ENCODE measurements at places on chromosomes 7 and 10.

GRCh38 chr7:158143196-158144120 lies 444.2 kb downstream of the PTPRN2 start:
- DNase-seq, result no peak

- no peak for DNase-seq
Observed at GRCh38 chr7:156559001-156559400, 81.6 kb upstream of the RNF32 start.

GRCh38 chr7:19107356-19108146 lies 9.9 kb downstream of the TWIST1 start:
- peak; percentile 54 for DNase-seq

DNA sequence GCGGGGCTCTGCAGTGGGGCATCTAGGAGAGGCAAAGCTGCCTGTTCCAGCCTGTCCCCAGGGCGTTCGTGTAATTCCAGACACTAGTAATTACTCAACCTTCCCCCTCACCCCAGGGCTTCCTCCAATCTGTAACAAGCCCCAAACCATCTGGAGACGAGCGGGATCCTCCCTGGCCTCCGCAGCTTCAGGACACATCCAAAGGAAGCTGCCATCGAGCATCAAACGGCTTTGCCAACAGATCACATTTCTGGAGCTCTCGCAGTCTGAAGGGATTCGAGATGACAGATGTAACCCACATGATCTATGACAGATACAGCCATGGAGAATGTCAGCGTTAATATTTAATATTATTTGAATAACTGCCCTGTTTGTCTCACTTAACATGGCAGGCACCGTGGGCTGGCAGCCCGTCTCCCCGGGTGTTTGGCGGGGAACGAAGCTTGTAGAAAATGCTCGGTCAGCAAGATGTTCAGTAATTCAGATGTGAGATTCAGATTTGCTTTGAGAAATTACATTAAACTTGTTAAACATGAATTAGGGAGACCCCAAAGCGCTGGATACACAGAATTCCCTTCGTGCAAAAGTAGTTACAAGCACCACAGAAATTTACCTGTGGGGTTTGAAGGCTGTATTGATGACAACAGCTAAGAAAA lies 108.5 kb upstream of the C7orf33 start:
- peak; percentile 64 for DNase-seq

DNA sequence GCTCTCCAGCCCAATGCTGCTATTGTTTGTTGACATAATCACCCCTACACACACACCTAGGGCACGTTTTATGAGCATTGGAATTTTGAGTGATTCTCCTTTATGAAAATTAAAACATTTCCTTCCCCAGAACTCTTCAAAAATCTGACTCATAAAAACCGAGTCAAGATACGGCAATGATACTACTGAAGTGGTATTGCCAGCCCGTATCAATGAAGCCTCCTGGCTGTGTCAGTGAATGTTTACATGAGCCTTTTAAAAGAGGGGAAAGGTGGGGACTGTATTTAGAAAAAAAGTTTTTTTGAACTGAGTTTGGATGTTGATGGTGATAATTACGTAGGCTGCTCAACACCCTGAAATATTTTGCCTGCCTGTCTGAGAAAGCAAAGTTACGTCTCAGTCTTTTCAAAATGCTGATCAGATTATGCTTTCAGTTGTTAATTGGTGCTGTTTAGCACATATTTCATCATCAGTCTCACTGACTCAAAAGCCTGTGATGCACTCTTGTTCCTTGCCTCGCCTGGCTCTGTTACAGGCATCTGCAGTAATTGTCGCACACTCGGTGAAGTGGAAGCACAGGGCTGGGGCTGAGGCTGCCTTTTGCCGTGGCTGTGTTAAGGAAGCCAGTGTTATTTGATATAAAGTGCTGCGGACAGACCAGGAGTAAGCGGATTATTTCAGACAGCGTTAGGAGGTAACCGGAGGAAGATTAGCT lies 157.4 kb upstream of the TCF7L2 start:
- peak; percentile 62 for DNase-seq

- no peak for DNase-seq
Observed at GRCh38 chr10:69335063-69335587, 56.8 kb downstream of the HK1 start.

DNA sequence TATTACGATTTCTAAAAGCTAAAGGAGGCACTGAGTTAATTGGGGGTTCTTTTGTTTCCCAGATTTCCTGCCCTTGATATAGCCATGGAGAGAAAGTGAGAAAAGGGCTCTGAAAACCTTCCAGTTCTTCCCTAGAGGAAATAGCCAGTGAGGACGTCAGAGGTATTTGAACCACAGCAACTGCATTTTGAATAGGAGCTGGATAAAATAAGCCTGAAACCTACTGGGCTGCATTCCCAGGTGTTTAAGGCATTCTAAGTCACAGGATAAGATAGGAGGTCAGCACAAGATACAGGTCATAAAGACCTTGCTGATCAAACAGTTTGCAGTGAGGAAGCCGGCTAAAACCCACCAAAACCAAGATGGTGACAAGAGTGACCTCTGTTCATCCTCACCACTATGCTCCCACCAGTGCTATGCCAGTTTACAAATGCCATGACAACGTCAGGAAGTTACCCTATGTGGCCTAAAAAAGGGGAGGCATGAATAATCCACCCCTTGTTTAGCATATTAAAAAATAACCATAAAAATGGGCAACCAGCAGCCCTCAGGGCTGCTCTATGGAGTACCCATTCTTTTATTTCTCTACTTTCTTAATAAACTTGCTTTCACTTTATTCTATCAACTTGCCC lies 85.1 kb upstream of the FRMD4A start:
- DNase-seq, result no peak

DNA sequence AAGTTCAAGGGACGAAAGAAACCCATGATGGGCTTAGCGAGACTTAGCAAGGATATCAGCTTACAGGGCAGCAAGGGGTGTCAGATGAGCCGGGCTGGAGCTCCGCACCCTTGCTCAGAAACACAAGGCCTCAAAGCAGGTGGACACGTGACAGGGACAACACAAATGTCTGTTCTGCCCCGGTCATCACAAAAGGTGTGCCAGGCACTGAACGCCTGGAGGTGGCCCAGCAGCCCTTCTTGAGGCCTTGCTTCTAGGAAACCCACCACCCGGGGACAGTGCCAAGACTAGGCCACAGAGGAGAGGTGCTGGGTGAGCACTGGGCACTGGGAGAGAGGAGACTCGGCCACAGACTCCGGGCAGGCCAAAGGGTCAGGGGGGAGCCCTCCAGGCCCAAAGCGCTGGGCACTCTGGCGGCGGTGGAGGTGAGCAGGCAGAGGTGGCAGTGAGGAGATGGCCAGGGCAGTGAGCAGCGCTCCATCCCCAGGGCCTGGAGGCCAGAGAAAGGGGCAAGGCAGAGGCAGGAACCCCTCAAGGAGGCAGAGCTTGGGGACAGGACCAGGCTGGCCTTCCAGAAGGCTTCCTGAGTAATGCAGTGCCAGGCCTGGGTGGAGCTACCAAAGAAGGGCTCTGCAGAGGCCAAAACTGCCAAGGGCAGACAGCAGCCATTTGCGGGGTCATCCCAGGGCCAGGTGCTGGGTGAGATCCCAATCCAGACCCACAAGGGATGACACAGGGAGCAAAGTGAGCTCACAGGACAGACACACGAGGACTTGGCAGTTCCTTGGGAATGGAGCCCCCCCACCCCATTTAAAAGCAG lies 22.7 kb downstream of the EBF3 start:
- DNase-seq, result no peak

DNA sequence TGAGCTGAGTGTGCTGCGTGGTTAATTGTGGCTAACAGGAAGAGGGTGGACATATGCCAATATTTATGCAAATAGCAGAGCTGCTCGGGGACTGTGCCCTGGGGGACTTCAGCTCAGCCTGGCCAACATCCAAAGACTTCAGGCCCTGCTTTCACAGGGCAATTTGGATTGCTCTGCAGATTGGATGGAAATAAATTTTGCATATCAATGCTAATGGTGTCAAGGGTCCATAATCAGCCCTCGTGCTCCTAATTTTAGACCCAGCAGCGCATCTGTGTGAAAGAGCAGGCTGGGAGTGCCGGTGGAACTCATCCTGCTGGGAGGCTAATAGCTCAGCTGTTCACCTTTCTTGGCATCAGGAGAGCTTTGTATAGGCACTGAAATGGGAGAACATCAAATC lies 270.1 kb downstream of the TCERG1L start:
- DNase-seq, result no peak

- DNase-seq, result no peak
Observed at GRCh38 chr7:4769761-4770160, 5.7 kb upstream of the AP5Z1 start.

GRCh38 chr7:17651341-17651740 lies 289.0 kb downstream of the SNX13 start:
- DNase-seq, result no peak

DNA sequence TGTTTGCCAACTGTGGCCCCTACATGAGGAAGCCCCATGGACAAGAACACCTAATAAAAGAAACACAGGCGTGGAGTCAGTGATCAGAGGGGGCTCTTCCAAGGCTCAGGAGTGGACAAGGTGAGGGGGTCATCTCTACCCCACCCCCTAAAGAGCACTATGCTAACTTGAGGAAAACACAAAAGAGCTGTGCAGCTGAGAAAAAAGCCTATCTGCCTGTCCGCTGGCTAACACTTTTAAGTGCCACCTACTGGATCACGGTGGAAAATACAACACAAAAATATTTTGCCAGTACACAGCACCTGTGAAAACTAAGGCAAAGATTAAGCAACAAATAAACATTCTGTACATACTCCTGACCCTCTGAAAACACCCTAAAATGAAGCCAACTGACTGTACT lies 53.1 kb upstream of the COBL start:
- peak; percentile 33 for DNase-seq

DNA sequence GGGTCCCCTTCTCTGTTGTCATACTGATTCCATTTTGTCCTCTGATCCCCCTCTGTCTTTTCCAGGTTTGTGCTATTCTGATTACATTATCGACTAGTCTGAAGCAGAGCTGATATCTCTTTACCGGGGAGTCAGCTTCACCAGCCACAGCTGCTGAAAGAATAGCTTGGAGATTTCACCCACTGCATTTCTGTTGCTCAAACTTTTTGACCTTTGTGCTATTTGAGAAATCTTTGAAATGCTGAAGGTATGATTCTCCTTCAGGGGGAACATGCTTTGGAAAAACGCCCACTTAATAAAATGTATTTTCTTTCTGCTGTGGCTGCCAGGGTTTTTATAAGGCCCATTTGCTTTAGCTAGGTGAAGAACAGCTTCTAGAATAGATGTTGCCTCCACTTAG lies 197.8 kb upstream of the TCF7L2 start:
- no peak for DNase-seq

GRCh38 chr7:22663357-22663718 lies 63.7 kb upstream of the IL6 start:
- DNase-seq, result no peak

GRCh38 chr10:110684800-110685446 lies 40.8 kb downstream of the RBM20 start:
- no peak for DNase-seq

DNA sequence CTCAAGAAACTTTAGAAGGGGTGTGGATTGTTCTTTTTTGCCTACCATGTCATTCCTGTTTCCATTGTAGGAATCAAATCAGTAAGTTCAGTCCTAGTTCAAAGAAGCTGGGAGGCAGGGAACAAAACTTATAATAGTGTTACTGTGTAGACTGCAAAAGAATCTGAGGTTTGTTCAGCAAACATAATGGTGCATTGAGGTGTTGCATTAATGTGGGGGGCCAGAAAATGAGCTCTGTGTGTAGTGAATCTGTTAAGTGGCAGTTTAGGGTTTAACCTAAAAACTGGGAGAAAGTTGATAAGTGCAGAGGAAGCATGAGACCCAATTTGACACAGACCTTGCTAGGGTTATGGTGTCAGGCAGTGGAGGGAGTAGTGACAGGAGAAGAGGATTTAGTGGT lies 197.7 kb downstream of the SUGCT start:
- DNase-seq, result no peak

DNA sequence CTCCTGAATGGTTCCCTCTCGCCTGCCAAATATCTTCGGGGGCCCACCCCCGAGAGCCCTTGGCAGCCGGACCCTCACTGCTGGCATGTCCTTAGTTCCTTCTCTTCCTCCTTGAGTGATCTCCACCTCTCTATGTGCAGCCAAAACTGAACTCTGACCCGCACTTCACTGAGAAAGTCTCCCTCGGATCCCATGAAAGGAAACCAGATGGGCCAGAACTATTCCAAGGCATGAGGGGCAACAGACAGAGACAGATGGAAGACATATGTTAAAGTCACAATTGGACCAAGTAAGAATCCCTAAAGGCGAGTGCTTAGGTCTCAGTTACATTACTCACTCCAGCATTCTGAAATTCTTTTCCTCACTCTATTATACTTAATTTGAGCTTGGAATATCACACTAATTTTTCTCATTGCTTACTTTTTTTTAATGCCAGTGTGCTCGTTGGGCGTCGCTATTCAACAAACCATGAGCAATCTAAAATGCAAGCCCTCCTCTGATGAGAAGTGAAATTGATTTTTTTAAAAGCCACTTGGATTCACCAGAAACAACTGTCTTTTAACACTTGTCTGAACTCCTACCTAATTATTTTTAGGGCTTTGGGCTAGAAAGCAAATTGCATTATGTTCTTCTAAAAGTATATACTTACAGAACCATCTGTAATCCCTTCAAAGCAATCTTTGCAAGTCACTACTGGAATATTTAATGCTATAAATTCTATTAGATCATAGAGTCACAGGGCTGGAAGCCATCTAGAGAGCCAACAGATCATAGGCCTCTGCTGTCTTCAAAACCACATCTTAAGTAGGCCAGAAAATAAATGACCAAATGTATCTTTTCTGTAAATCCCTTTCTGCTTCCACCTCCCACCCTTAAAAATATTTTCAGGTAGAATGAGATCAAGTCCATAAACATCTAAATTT lies 43.3 kb upstream of the EZH2 start:
- no peak for DNase-seq

GRCh38 chr10:119348516-119349240 lies 141.3 kb downstream of the GRK5 start:
- no peak for DNase-seq
